ENCODE measurements at places on chromosomes 7 and 10. TPM values are rescaled to one million over a fixed set of nuclear protein-coding genes. Genes with fewer than 3 reads are reported as not detected.

- DNase-seq, result no peak
Observed at GRCh38 chr10:56920601-56921261, 559.7 kb upstream of the ZWINT start.

DNA sequence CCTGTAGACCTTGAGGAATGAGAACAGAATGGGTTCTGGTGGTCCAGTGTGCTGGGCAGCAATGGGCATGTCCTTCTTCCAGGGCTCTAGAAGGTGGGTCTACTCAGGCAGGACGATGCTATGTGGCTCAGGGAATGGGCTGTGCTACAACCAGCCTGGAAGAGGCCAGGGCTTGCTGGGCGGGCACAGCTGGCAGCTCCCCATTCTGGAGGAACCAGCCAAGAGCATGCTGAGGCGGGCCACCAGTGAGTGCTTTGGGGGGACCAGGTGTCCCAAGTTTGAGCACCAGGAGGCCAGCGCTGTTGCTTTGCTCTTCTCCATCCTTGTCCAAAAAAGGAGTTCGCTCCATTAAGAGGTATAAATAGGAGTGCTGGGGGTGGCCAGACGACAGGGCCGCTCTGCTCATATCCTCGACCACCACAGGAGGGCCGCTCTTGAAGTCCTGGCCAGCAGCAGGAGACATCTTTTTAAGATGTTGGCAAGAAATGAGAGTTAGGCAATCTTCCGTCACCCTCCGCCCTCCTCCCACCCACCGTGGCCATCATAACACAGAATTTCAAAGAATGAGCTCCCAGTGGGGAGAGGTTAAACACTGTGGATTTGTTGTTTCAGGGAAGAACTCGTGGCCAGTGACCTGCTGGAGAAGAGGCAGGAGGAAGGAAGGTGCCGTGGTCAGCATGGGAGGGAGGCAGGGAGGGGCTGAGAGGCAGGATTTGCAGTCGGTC is 141.3 kb downstream of the GRK5 start:
- no peak for DNase-seq

The HOXA6 gene
- total RNA-seq, result 0.61 TPM

GRCh38 chr10:6987536-6987945 is 407.5 kb upstream of the PRKCQ start:
- DNase-seq, result no peak

GRCh38 chr10:78504181-78504580 is 470.5 kb downstream of the RPS24 start:
- no peak for DNase-seq

The CPA1 gene
- total RNA-seq, result not detected

DNA sequence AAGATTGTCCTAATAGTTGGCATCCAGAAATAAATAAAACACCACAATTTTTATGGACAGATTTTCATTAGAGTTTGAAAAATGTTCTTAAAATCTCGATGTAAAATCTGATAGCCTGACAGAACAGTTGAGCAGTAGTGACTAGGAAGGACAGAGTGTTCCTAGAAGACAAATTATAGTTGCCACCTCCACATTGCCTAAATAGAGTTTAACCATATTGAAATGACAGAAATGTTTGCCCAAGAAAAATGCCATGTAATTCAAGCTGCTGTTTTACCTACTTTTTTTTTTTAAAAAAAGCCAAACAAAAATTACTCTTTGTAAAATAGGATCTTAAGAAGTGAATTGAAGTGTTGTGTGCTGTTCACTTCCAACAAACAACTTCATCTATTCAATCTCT is 8.9 kb upstream of the HERC4 start:
- no peak for DNase-seq

GRCh38 chr7:105808703-105809590 is 67.5 kb downstream of the ATXN7L1 start:
- DNase-seq, result no peak

DNA sequence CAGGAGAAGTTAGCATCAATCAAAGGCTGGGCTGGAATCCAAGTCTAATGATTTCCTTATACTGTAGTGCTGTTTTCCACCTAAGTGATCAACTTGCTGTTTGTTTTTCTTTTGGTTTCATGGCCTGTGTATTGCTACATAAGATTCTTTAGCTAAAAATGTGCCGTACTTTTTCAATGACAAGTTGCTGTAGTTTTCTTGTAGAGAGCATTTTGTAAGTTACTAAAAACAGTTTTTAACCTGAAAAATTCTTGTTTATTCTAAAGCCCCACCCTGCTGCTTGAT is 1.3 kb downstream of the HELLS start:
- DNase-seq, result no peak

GRCh38 chr7:123725586-123726171 is 23.1 kb downstream of the WASL start:
- DNase-seq, result no peak

Data from upper lobe of left lung (tissue), 6 donors.